ENCODE measurements at places on chromosomes 11 and 22. TPM values are rescaled to one million over a fixed set of nuclear protein-coding genes. Genes with fewer than 3 reads are reported as not detected.

NAGA gene
- total RNA-seq: 27.2 TPM

DNA sequence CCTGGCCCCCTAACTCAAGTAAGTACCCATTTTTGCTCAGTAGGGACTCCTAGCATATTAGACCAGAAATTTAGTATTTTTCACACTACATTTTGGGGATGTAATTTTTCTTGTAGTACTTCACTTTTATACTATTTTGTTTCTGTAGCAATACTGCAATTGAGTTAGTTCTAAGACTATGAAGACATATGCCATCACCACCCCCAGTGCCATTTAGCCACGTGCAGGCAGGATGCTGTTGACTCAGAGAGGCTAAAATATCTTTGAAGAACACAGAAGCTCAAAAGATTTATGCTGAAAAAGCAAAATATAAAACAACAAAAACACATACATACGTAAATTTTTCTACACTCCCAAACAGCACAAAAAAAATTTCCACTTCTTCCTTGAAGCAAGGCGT, 29.1 kb upstream of the DLAT start:
- H3K4me1 ChIP-seq: no peaks in the 10 kb centered on the region
- H3K36me3 ChIP-seq: no peaks in the 10 kb centered on the region
- no peak overlapping the region for H3K27ac ChIP-seq
- no peaks in the 10 kb centered on the region for H3K27me3 ChIP-seq
- DNase-seq: no peak

DNA sequence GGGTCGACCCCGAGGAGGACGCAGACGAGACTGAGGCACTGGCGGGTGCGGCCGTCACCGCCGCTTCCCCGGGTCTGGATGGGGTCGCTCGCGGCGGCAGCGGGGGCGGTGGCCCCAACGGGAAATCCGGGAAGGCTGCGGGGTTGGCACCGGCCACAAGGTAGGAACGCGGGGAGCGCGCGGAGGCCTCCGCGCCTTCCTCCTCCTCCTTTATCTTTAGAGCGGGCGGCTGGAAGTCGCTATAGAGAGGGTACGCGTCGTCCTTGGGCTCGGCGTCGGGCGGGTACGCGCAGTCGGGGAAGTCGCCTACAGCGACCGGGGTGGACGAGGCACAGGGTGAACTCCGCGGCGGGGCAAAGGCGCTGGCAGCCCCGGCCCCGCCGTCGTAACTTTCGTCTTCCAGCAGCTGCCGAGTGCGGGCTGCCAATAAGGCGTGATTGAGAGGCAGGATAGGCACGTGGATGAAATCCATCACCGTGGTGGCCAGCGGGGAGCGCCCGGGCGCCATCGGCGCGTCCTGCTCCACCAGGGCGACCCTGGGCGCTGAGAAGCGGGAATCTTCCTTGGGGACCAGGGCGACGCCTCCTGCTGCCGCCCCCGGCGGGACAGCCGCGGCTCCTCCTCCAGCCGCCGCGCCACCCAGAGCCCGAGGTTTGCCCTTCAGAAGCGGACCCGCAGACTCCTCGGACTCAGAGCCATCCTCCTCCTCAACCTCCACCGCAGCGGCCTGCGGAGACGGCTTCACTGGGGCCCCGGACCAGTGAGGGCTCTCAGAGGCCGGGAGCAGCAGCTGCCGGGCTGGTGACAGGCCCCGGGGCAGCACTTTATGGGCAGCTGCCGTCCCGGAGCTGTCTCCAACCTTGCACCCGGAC, 1.7 kb downstream of the PGR start:
- no peak for DNase-seq
- no peaks in the 10 kb centered on the region for H3K36me3 ChIP-seq
- H3K4me1 ChIP-seq: no peaks in the 10 kb centered on the region

- no peak overlapping the region for H3K27ac ChIP-seq
- H3K4me3 ChIP-seq: no peak overlapping the region
- no peak for DNase-seq
- H3K36me3 ChIP-seq: no peaks in the 10 kb centered on the region
Measured at GRCh38 chr11:123576501-123576900, 77.9 kb downstream of the SCN3B start.

DNA sequence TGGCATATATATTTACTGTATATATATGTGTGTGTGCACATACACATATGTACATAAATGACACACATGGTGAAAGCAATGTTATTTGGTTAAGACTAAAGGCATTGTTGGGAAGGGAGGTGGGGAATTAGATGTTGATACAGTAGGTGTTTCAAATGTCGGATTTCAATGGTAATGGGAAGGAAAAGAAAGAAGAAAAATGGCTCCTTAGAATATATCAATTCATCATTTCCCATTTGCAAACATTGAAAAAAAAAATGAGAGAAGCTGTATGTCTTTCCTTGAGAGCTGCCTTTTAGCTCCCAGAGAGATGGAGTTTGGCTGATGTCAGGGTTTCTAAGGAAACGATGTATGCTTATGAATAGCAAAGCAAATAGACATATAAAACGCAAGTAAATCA, 33.4 kb upstream of the ATXN10 start:
- H3K4me3 ChIP-seq: peak overlapping the region; percentile 50
- H3K36me3 ChIP-seq: peaks cover 18% of the 10 kb centered on the region
- H3K27me3 ChIP-seq: no peaks in the 10 kb centered on the region
- peak overlapping the region; percentile 100 for H3K27ac ChIP-seq
- DNase-seq: no peak

OR2AT4 gene
- not detected for total RNA-seq

DNA sequence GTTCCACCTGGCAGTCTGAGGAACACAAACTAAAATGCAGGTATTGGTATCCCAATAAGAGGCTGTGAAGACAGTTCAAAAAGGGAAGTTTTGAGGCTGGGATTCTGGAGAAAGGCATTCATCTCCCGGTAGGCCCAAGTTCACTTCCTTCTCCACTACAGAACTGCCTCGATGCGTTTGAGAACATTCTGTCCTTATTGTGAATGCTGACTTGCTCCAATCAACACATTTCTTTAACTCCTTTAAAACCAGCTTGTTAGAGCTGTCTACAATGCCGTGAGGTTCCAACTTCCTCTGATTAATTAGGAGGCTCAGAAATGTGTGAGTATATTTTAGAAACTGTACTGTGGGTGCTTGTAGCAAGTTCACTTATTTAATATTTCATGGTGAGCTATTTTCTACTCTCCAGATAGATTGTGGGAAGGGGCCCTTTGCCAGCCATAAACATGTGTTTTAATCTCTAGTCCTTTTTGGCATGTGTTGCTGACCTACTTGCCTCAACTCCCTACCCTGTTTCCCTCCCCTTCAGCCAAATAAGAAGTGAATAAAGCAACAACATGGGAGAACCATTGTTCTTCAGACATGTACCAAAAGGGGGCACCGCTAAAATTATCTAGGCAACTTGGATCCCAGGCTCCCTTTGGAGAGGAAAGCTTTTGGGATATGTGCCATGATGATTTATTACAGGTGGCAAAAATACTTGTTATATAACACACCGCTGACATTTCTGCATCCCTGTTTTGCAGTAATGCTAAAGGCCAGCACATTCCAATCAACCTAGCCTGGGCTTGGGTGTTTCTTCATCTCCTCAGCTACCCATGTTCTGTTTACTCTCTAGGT, 245.6 kb downstream of the BLID start:
- no peaks in the 10 kb centered on the region for H3K36me3 ChIP-seq

DNA sequence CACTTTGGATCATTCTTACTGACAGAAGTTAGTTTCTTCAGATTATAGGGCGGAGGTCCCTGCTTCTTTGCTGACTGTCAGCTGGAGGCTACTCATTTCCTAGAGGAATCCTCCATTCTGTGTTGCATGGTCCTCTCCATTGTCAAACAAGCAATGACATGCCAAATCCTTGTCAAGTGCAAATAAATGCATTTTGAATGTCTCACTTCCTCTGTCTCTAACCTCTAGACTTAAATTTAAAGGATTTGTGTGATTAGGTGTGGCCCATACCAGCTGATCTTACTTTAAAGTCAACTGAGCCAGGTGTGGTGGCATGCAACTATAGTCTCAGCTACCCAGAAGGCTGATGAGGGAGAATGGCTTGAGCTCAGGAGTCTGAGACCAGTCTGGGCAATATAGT, 458.4 kb upstream of the CCDC179 start:
- H3K36me3 ChIP-seq: no peaks in the 10 kb centered on the region
- H3K27ac ChIP-seq: no peak overlapping the region
- DNase-seq: no peak
- H3K4me1 ChIP-seq: peaks cover 8% of the 10 kb centered on the region

TRIM22 gene
- total RNA-seq: 37.8 TPM

FAM76B gene
- total RNA-seq: 20.4 TPM

RAG2 gene
- not detected for total RNA-seq

PHF5A gene
- 68.5 TPM for total RNA-seq

- no peaks in the 10 kb centered on the region for H3K36me3 ChIP-seq
- no peaks in the 10 kb centered on the region for H3K27me3 ChIP-seq
- H3K27ac ChIP-seq: no peak overlapping the region
Measured at GRCh38 chr22:28283068-28283654, 364.1 kb upstream of the PITPNB start.

Data from Calu3 (cell line).